ENCODE measurements at places on chromosomes 7 and 10.

DNA sequence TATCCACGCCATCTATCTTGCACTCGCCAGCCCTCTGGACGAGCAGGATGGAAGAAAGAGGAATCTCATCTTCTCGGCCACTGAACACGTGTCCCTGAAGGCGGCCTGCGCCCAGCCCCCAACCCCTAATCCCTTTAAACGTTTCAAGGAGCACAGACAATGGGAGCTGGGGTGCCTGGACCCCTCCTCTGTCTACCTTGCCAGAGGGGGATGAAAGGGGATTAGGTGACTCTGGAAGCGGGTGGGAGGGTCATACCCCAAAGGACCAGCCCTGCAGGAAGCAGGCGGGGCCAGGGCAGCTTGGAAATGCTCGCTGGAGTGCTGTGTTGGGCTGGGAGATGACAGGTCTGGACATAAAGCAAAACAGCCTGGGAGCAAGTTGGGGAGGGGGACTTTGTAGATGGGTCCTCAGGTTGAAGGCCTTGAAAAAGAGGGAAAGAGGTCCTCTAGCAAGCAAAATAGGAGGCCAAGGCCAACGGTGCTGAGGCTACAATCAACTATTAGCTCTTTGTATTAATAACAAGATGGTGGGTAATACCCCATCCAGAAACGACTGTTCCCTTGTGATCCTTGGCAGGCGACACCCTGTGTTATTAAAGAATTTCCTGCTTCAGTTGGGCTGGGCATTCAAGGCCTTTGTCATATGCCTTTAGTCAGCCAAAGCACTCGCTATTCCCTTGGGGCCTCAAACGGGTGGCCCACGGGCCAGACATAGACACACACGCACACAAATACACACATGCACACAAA is 126.5 kb upstream of the UNC5B start:
- no peak for DNase-seq
- H3K27me3 ChIP-seq: peaks cover 37% of the 10 kb centered on the region
- no peaks in the 10 kb centered on the region for H3K4me1 ChIP-seq
- H3K27ac ChIP-seq: no peak overlapping the region
- H3K36me3 ChIP-seq: peaks cover 2% of the 10 kb centered on the region

GRCh38 chr7:28815369-28815927 is 142.7 kb downstream of the TRIL start:
- no peak for DNase-seq
- H3K27me3 ChIP-seq: peaks cover 5% of the 10 kb centered on the region
- H3K27ac ChIP-seq: no peak overlapping the region
- H3K4me3 ChIP-seq: no peak overlapping the region

DNA sequence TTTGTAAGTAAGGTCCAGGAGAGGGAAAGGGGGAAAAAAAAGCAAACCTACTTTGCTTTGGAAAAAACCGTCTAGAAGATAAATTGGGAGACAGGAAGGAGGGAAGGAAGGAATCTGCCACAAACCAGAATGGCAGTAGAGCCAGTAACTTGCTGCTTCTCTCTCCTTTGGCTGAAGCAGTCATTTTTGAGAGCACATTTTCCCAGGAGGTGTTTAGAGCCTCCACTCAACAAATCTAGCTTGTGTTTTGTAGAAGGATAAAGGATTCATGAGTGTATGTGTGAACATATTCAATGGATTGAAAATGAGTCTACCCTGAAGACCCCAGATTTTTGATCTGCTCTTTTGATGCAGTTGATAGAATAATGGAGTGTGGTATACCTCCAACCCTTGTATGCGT is 2.6 kb downstream of the NRG3 start:
- no peak overlapping the region for H3K27ac ChIP-seq
- DNase-seq: no peak
- no peak overlapping the region for H3K4me3 ChIP-seq
- H3K27me3 ChIP-seq: peaks cover 26% of the 10 kb centered on the region
- H3K36me3 ChIP-seq: peaks cover 6% of the 10 kb centered on the region

- DNase-seq: no peak
- H3K27ac ChIP-seq: peak overlapping the region; percentile 95
- H3K4me3 ChIP-seq: peak overlapping the region; percentile 96
- H3K27me3 ChIP-seq: no peaks in the 10 kb centered on the region
- H3K36me3 ChIP-seq: peaks cover 18% of the 10 kb centered on the region
Measured at GRCh38 chr7:103148131-103148993, 537 bp downstream of the NAPEPLD start.

DNA sequence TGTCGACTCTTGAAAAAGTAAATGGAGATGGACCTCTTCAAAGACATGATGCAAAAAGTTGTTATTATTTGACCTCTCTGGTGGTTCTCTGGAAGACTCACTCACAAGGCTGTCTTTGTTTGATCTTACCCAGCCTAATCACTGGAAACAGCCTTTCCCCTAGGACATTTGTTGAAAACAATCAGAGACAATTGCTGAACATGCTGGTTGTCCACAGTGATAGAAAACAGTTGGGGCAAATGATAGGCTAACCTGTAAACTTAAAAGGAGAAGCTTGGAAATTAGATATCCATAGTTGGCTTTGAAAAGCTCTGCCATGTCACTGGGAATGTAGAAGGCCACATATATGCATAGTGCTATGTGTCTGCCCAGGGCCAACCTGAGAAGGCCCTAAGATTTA is 22.9 kb upstream of the TES start:
- H3K4me3 ChIP-seq: no peak overlapping the region
- no peaks in the 10 kb centered on the region for H3K4me1 ChIP-seq
- peaks cover 3% of the 10 kb centered on the region for H3K36me3 ChIP-seq
- peaks cover 8% of the 10 kb centered on the region for H3K27me3 ChIP-seq
- DNase-seq: no peak

DNA sequence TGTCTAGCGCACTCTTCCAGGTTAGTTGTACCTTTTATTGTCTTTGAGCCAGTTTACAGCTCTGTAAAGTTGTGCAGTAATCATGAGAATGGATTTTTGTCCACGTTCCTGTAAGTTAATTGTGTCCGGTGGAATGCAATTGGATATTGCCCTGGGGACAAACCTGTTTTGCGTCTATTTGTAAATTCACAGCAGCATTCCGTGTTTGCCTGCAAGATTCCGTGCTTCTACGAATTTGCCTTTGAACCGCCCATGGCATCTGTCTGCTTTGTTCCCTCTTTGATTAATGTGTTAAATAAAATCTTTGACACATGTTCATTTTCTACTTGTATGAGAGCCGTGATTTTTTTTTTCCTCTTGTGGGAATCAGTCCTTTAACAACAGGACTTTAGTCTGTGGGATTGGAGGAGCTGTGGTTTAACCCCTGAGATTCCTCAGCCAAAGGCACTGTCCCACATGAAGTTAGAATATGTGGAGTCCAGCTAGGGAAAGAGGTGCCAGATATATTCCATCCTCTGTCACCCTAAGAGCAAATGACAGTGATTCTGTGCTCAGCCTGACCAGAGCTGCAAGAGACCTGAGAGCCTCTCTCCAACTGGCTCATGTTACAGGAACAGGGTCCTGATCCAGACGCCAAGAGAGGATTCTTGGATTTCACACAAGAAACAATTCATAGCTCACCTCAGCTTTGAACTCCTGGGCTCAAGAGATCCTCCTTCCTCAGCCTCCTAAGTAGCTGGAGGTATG is 126.3 kb downstream of the COL26A1 start:
- H3K36me3 ChIP-seq: no peaks in the 10 kb centered on the region
- no peaks in the 10 kb centered on the region for H3K4me1 ChIP-seq
- no peak overlapping the region for H3K4me3 ChIP-seq
- no peak for DNase-seq

GRCh38 chr10:71347587-71348395 is 28.7 kb downstream of the SLC29A3 start:
- H3K27ac ChIP-seq: no peak overlapping the region
- H3K36me3 ChIP-seq: no peaks in the 10 kb centered on the region
- H3K4me3 ChIP-seq: no peak overlapping the region
- H3K27me3 ChIP-seq: no peaks in the 10 kb centered on the region
- H3K4me1 ChIP-seq: no peaks in the 10 kb centered on the region
- DNase-seq: no peak

- H3K4me1 ChIP-seq: no peaks in the 10 kb centered on the region
- DNase-seq: no peak
- H3K27me3 ChIP-seq: no peaks in the 10 kb centered on the region
- H3K4me3 ChIP-seq: no peak overlapping the region
Measured at GRCh38 chr10:96622013-96622787, 35.4 kb upstream of the TM9SF3 start.

GRCh38 chr7:51354434-51354833 is 37.8 kb upstream of the COBL start:
- no peaks in the 10 kb centered on the region for H3K36me3 ChIP-seq
- no peak for DNase-seq
- H3K27me3 ChIP-seq: no peaks in the 10 kb centered on the region
- H3K27ac ChIP-seq: no peak overlapping the region

GRCh38 chr10:4024516-4025245 is 239.7 kb upstream of the KLF6 start:
- DNase-seq: no peak
- no peaks in the 10 kb centered on the region for H3K27me3 ChIP-seq
- H3K4me3 ChIP-seq: no peak overlapping the region
- H3K27ac ChIP-seq: no peak overlapping the region
- no peaks in the 10 kb centered on the region for H3K36me3 ChIP-seq

DNA sequence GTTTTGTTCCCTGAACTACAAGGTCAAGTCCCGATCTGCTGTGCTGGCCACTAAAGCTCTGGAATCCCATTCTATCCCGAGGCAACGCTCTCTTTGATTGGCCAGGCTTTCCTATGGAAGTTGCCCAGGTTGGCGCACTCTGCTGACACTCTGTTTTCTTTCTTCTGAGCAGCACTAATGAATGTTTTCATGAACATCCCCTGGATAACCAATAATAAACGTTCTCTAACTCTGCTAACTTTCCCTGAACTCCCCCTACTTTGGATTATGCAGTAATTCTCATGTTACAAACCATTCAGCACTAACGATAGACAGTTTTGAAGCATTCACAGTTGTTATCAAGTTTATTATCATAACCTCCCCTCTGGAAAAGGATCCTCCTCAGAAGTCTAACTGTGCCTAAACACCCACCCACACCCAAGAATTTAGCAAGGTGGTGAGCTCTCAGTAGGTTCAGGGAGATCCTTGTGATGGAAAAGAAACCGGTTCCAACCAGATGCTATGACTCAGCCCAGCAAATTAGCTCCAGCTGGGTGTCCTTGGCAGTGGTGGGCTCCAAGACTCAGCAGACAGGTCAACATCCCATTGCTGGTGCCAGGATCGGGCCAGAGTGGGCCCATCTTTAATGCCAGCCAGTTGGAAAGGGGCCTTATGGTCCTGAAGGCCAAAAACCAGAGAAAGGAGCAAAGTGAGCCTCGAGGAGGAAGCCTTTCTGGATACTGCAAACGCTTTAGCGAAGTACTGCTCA is 68.4 kb downstream of the CREB3L2 start:
- no peaks in the 10 kb centered on the region for H3K27me3 ChIP-seq
- H3K4me3 ChIP-seq: peak overlapping the region; percentile 59
- DNase-seq: no peak
- H3K36me3 ChIP-seq: peaks cover 3% of the 10 kb centered on the region
- peaks cover 40% of the 10 kb centered on the region for H3K4me1 ChIP-seq

GRCh38 chr7:85716353-85716752 is 529.5 kb upstream of the SEMA3D start:
- H3K4me3 ChIP-seq: no peak overlapping the region
- no peak overlapping the region for H3K27ac ChIP-seq
- DNase-seq: no peak
- no peaks in the 10 kb centered on the region for H3K27me3 ChIP-seq
- H3K36me3 ChIP-seq: no peaks in the 10 kb centered on the region

GRCh38 chr10:105188737-105189462 is 547.8 kb downstream of the SORCS3 start:
- no peaks in the 10 kb centered on the region for H3K36me3 ChIP-seq
- no peak overlapping the region for H3K4me3 ChIP-seq
- no peak overlapping the region for H3K27ac ChIP-seq
- no peak for DNase-seq

GRCh38 chr10:6199131-6199733 is 3.5 kb upstream of the PFKFB3 start:
- H3K36me3 ChIP-seq: peaks cover 25% of the 10 kb centered on the region
- no peak overlapping the region for H3K4me3 ChIP-seq
- no peaks in the 10 kb centered on the region for H3K27me3 ChIP-seq
- H3K4me1 ChIP-seq: peaks cover 17% of the 10 kb centered on the region
- H3K27ac ChIP-seq: no peak overlapping the region
- DNase-seq: no peak

- no peak overlapping the region for H3K27ac ChIP-seq
- no peaks in the 10 kb centered on the region for H3K4me1 ChIP-seq
- no peaks in the 10 kb centered on the region for H3K27me3 ChIP-seq
- DNase-seq: no peak
Measured at GRCh38 chr7:375321-375831, 85.4 kb downstream of the FOXL3 start.

- no peak overlapping the region for H3K4me3 ChIP-seq
- no peaks in the 10 kb centered on the region for H3K36me3 ChIP-seq
- no peaks in the 10 kb centered on the region for H3K27me3 ChIP-seq
Measured at GRCh38 chr7:8212638-8213037, 49.3 kb downstream of the ICA1 start.

GRCh38 chr7:151132461-151133205 is 34.9 kb downstream of the GBX1 start:
- H3K27ac ChIP-seq: no peak overlapping the region
- H3K4me3 ChIP-seq: no peak overlapping the region
- no peak for DNase-seq
- no peaks in the 10 kb centered on the region for H3K27me3 ChIP-seq
- H3K36me3 ChIP-seq: peaks cover 4% of the 10 kb centered on the region

GRCh38 chr7:51269911-51270310 is 46.7 kb downstream of the COBL start:
- H3K36me3 ChIP-seq: no peaks in the 10 kb centered on the region
- peaks cover 10% of the 10 kb centered on the region for H3K27me3 ChIP-seq
- no peak for DNase-seq
- no peak overlapping the region for H3K4me3 ChIP-seq
- H3K4me1 ChIP-seq: no peaks in the 10 kb centered on the region

DNA sequence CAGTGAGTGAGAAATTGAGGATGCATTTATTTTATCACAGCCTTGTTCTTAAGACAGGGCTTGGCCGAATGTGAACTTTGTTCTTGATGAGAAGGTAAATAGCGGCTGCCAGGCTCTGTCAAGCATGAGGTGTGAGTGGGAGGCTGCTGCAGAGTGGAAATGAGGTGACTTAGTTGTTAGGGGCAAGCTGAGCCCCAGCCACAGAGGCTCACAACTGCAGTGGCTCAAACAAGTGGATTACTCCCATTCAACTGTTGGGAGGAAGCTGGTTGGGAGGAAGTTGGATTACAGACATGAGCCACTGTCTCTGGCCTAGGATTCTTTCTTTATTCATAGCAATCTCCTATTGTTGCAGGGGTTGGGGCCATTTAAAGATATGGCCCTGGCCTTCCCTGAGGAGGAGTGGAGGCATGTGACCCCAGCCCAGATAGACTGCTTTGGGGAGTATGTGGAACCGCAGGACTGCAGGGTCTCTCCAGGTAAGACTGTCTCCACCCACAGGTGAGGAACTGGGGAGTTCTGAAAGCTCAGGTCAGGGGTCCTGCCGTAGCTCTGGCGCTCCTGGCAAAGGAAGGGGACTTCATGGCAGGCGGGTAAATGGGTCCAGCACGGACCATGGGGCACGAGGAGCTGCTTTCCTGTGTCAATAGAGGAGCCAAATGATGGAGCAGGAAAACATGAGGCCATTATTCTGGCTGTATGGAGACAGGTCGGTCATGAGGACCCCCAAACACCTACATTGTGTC is 7.1 kb downstream of the ZSCAN25 start:
- DNase-seq: no peak
- H3K4me3 ChIP-seq: peak overlapping the region; percentile 92
- peaks cover 66% of the 10 kb centered on the region for H3K36me3 ChIP-seq
- H3K4me1 ChIP-seq: peaks cover 40% of the 10 kb centered on the region

GRCh38 chr10:112243713-112244112 is 39.5 kb upstream of the TECTB start:
- H3K4me3 ChIP-seq: no peak overlapping the region
- H3K36me3 ChIP-seq: no peaks in the 10 kb centered on the region

Data from effector memory CD8-positive, alpha-beta T cell (primary cell).